NCI-H1436 treated with DMSO at 0.1 percent for 48 hours (cell line): ENCODE measurements at places on chromosomes 6 and 20.

DNA sequence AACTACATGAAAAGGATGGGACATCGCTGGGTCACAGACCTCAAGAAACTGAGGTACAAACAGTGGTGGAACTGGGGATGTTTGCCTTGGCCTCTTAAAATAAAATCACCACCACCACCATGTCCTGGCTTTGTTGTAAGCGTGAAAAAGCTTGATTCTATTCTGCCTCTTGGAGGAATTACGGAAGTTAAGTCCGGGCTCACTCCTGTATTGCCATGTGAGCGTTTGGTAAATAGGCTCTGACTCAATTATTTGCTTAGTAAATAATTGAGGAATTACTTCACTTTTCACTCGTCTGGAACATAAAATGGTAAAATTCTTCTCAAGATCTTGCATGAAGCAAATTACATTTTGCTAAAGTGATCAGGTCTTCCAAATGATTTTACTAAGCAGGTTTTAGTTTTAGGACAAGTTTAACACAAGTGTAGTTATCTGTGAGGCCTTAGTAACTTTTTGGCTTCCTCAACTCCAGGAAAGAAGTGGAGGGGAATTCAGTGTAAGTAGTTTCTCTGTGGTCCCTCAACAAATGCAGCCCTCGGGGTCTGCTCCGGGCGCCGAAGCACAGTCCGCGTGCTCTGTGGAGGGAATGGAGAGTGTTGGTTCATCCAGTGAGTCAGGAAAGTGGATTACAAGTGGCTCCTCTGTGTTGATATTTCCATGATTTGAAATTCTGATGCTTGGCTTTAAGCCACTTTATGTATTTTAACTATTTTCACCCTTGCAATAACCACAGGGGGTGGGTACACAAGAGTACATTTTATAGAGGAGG, 23.8 kb downstream of the IYD start:
- DNase-seq: no peak

DNA sequence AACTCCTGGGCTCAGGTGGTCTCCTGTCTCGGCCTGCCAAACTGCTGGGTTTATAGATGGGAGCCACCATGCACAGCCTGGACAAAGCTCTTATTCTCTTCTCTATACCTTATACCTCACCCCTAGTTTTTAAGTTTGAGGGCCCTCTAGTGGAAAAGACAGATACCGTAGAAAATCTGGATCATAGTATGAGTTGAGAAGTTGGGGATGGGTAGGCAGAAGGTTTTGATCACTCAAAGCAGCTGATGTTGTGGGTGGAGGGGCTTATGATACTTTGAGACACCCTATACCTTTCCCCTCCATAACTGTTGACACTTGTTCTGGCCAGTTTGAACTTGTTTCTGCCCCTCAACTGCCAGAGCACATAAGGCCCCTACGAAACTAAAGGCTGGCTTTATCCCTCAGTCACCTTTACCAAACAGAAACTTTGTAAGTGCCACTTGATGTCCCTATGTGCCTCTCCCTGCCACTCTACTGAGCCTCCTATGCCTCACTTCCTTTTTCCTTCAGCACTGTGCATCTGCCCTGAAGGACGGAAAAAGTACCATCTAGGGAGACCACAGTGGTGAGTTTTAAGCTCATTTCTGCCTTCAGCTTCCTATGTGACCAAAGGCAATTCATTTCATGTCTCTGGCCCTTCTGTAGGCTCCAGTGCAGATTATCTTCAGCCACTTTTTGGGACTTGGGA, 28.6 kb downstream of the RALY start:
- no peak for DNase-seq

- DNase-seq: no peak
Observed at GRCh38 chr6:62615366-62616015, 329.5 kb upstream of the KHDRBS2 start.

GRCh38 chr6:165767228-165767627, 104.2 kb upstream of the PDE10A start:
- DNase-seq: no peak

DNA sequence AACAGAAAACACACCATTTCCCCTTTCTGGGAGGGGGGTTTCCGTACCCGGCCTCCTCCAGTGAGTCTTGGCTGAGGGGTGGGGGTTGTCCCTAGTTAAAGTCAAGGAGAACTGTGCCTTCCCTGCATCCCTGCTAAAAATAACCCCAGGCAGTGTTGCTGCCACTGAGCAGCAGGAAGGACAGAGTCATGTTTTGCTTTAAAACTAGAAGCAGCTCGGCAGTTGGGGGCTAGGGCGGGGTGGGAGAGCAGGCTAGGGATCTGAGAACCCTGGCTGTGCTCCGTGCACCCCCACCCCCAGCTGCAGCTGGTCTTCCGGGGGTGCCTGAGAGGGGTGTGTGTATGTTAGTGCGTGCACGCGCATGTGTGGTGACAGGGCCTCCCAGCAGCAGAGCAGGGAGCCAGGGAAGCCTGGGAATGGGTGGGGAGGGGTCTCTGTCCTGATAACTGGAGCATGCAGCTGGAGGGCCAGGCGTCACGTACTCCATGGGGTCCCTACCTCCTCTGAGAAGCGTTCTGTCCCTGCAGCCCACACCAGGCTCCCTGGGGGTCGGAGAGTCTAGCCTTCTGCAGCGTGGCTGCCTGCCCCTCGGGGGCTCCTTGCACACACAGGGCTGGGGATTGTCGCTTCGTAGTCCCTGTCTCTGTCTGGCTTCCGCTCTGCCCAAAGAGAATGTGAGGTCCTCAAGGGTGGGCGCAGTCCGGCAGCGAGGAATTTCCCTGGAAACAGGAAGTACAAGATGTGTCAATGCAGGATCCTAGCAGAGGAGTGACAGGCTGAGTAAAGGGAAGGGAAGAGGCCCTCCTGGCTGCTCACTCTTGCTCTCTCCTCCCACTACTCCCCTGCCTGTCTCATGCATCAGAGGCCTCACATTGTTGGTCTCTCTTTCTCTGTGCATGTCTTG, 16.8 kb upstream of the ARMC12 start:
- DNase-seq: no peak
